ENCODE measurements at places on chromosomes 3 and 15.

DNA sequence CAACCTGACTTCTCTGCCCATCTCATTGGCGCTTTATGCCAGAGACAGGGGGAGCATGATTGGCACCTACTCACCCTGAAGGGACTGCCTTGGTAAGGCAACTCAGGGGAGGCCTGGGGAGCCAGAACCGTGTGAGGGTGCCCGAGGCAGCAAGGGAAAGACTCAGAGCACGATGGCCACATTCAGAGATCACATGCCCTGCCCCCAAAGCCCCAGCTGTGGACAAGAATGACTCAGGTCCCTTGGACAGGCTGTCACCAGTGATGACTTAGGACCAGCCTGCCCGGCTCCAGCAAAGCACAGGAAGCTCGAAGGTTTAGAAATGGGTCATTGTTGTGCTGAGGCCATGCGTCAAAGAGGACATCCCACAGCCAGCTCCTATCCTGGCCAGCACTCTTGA, 49.1 kb upstream of the LIMD1 start:
- DNase-seq, result peak; percentile 58

DNA sequence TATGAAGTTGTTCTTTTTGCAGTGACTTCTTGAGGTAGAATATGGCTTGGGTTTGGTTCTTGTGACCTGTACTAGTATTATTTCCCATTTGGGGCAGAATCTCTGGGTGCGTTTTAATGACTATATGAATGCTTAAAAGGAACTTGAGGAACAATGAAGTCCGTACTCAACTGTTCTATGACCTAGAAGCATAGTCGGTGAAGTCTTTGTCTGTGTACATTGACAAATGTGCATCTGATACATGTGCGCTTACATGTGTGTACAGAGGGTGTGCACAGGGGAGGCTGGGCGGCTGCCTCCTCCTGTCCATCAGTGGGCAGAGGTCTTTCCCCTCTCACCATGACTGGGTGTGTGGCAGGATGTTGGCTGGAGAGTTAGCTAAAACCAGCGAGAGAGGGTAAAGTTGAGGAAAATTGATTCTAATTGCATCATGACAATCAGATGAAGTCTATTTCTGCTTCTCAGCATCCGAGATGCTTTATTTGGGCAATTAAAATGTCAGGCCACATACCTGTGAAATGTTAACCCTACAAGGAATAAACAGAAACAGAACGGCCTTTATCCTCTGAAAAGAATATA, 1.0 kb upstream of the NR2F2 start:
- no peak for DNase-seq

DNA sequence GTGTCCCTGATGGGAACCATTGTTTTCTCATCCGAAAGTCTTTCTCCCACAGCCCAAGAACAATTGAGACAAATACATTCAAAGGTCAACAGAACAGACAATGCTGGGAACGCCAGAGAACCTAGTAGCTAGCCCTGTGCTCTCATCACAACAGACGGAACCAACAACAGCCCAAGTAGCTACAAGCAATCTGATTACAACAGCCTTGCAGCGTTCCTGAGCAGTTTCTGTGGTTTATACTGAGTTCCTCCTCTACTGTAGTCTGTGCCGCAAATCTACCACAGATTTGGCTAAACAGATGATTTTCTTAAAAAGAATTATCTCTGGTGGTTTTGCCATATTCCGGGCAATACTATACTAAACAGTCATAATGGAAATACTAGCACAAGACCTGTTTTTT, 435.6 kb downstream of the MECOM start:
- DNase-seq, result peak; percentile 10

DNA sequence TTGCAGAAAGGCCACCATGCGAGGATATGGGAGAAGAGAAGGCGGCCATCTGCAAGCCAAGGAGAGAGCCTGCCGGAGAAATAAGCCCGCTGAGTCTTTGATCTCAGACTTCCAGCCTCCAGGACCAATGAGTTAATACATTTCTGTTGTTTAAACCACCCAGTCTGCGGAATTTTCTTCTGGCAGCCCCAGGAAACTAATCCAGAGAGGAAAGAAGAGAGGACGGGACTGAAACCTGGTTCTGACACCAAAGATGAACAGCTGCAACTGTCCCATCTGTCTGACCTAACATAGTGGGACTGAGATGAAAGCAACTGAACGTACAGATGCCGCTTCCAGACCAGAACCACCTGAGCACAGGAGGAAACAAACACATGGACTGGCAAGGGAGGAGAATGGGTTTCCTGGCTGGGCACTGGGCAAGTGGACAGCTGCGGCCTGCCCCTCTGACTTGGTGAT, 32.3 kb downstream of the VGLL4 start:
- DNase-seq, result no peak

GRCh38 chr15:63232405-63232804, 43.0 kb downstream of the RAB8B start:
- peak; percentile 42 for DNase-seq

DNA sequence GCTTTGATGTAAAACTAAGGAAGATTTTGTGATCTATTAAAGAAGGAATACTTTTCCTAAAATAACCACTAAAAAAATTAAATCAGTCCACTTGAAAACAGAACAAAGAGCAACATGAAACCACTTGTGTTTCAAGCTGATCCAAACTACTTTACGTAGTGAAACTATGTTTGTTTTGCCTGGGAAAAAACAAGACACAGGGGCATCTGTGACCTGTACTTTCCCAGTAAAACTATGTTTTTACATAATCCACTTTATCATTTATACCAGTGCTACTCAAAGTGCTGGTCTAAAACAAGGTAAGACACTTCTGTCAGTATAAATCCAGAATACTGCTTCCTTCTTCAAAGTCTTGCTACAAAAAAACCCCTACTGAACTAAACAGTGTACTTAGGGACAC, 56.7 kb downstream of the SPG11 start:
- DNase-seq, result no peak

All from EL (cell line).